ENCODE measurements at places on chromosomes 4 and X. TPM values are rescaled to one million over a fixed set of nuclear protein-coding genes. Genes with fewer than 3 reads are reported as not detected.

Gene GSX2
- polyA plus RNA-seq = not detected

DNA sequence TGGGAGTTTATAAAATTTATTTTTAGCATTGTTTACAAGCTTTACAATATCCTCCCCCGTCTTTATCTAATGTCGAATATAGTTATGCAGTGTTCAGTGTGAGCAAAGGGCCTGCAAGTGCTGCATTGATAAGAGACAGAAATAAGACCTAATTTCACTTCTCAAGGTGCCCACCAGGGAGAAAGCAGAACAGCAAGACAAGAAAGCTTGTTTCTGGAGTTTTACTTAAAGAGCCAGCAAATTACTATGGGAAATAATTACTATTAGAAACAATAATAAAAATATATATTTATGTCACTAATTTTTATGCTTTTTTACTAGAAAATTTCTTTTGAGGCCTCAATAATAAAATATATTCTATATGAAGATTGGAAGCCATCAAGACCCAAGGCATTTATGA lies 2677.7 kb downstream of the ARAP2 start:
- DNase-seq = no peak

- DNase-seq = no peak
These were observed 105.8 kb upstream of the DCLK2 start for GRCh38 chr4:149972407-149972806.

DNA sequence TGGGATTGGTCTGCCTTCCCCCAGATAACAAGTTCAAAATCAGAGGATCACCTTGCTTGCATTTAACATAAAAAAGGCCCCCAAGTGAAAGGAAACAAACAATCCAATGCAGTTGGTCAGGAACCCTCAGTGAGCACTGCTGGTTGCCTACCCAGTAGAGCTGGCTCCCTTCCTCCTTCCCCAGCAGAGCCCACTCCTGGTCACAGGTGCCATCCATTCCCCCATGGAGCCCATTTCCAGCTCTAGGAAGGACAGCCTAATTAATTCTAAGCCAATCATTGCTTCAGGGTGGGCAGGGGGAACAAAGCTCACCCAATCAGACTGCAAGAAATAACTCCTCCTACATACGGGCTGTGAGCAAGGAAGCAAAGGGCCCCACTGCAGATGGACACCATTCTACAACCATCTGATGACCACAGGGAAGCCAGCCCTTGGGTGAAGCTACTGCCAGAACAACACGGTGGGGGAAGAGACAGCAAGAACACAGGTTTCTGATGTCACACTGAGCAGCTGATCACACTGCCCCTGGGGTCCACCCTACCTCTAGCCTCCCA lies 86.5 kb downstream of the SH3KBP1 start:
- no peak for DNase-seq

DNA sequence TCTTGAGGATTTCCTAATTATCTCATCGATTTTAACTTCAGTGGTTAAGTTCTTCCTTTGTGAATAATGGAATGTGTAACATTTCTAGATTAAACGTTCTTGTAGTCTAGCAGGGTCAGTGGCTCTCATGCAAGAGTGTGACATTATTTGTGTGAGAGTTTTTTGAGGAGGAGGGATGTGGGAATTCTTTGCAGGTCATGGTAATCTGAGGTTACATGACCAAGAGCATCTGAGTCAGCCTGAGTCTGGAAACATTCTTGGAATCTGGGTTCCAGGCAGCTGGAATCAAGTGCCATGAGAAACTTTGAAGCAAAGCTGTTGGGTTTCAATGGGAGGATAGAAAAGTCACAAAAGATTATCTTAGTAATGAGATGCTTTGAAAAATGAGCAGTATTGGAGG lies 49.5 kb downstream of the GK start:
- no peak for DNase-seq

Data from left kidney (tissue), 8 donors.